ENCODE measurements at places on chromosomes 12 and 14. TPM values are rescaled to one million over a fixed set of nuclear protein-coding genes. Genes with fewer than 3 reads are reported as not detected.

The NOVA1 gene
- polyA plus RNA-seq: not detected

The CNIH1 gene
- polyA plus RNA-seq: 84.9 TPM

The CLEC2B gene
- polyA plus RNA-seq: 72.9 TPM

The RNU4-1 gene
- not detected for polyA plus RNA-seq

The CLEC2A gene
- polyA plus RNA-seq: not detected

The GUCY2C gene
- polyA plus RNA-seq: not detected

The CCND2 gene
- polyA plus RNA-seq: 72.4 TPM

The KRT85 gene
- not detected for polyA plus RNA-seq

The TAS2R19 gene
- polyA plus RNA-seq: 0.52 TPM

The BHLHE41 gene
- polyA plus RNA-seq: not detected

The MSRB3 gene
- polyA plus RNA-seq: not detected

The CISTR gene
- not detected for polyA plus RNA-seq

The KCNA1 gene
- polyA plus RNA-seq: not detected

The SERPINA1 gene
- polyA plus RNA-seq: not detected

All from CD8-positive, alpha-beta memory T cell (primary cell).